ENCODE measurements at places on chromosomes 7 and 10. TPM values are rescaled to one million over a fixed set of nuclear protein-coding genes. Genes with fewer than 3 reads are reported as not detected.

DNA sequence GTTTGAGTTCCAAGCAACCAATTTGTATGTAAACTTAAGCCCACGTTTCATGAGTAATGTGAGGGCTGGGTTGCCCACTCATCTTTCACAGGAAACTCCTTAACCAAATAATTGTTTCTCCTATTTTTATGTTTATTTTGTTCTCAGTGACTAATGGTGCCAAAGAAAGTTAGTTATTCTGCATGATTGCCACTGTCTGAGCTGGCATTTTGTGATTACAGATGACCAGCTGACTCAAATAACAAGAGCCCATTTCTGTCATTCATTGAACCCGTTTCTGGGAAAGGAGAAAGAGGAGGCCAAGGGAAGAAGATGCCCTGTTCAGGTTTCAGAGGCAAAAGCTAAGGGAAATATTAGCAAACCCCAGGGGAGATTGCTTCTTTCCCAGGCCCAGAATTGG, 186.9 kb upstream of the MYO3A start:
- no peaks in the 10 kb centered on the region for H3K27me3 ChIP-seq
- no peak overlapping the region for H3K27ac ChIP-seq
- H3K36me3 ChIP-seq = no peaks in the 10 kb centered on the region

- no peak overlapping the region for H3K4me3 ChIP-seq
- H3K27me3 ChIP-seq = no peaks in the 10 kb centered on the region
Observed at GRCh38 chr7:33193308-33193864, 64.0 kb downstream of the BBS9 start.

DNA sequence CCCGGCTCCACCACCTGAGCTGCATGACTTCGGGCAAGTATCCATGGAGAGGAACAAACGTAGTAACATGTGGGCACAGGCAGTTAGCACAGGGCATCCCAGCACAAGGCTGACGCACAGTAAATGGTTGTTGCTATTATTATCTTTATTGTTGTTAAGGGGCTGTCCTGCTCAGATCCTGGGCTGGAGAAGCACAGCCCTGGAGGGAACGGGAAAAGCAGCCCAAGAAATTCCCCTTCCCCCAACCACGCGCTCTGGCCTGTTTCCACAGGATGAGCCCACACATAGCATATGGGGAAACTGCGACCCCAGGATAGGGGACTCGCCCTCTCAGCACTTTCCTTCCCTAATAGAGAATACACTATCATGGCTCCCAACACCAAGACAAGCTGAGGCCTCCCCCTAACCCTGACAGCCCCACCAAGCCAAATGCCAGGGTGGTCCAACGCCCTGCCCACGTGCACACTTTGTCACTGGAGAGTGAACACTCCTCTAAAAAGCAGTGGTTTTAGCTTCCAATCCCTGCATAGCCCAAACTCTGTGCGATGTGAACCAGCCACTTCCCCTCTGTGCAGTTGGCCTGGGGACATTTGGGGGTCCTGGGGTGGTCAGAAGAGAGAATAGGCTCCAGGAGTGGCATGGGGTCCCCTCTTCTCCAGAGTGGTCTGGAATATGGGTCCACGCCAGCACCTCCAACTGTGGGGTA, 11.0 kb downstream of the PSD start:
- peaks cover 19% of the 10 kb centered on the region for H3K36me3 ChIP-seq
- peak overlapping the region; percentile 83 for H3K4me3 ChIP-seq
- peak; percentile 60 for DNase-seq

DNA sequence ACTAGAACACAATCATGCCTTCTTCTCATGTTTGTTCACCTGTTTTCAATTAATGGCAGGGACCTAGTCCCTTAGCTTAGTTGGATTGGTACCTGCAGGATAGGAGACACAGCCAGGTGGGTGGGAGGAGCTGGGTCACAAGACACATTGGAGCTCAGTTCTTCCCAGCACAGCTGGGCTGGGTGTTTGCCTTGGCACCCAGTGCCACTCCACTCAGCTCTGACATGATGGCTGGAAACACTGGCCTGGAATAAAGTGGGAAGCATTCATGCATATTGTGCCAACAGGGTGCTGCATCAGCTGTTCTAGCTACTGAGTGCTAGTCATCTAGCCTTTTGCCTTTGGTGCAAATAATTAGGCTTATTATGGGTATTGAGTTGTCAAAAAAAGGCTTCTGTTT, 226.1 kb downstream of the PTEN start:
- peaks cover 30% of the 10 kb centered on the region for H3K4me1 ChIP-seq
- no peak for DNase-seq
- no peaks in the 10 kb centered on the region for H3K36me3 ChIP-seq
- peaks cover 49% of the 10 kb centered on the region for H3K27me3 ChIP-seq

DNA sequence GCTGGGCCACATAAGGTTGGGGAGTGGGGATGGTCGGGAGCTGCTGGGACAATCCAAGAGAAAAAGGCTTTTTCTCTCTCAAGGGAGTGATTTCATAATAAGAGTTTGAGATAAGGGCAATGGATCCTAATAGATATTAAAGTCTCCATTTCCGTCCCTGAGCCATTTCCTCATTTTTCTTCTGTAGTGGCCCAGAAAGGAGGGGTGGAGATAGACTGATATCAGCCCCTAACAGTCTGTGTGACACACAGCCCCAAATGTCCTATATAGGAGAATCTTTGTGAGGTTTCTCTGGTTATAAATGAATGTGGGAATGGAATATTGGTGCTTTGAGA, 35.2 kb downstream of the PRSS2 start:
- peaks cover 50% of the 10 kb centered on the region for H3K36me3 ChIP-seq
- peak overlapping the region; percentile 99 for H3K27ac ChIP-seq
- no peak for DNase-seq
- peaks cover 89% of the 10 kb centered on the region for H3K4me1 ChIP-seq

GRCh38 chr7:101990811-101991418, 173.5 kb downstream of the CUX1 start:
- peaks cover 10% of the 10 kb centered on the region for H3K4me1 ChIP-seq
- H3K27me3 ChIP-seq = no peaks in the 10 kb centered on the region
- peak overlapping the region; percentile 51 for H3K4me3 ChIP-seq
- no peaks in the 10 kb centered on the region for H3K36me3 ChIP-seq
- peak; percentile 56 for DNase-seq

DNA sequence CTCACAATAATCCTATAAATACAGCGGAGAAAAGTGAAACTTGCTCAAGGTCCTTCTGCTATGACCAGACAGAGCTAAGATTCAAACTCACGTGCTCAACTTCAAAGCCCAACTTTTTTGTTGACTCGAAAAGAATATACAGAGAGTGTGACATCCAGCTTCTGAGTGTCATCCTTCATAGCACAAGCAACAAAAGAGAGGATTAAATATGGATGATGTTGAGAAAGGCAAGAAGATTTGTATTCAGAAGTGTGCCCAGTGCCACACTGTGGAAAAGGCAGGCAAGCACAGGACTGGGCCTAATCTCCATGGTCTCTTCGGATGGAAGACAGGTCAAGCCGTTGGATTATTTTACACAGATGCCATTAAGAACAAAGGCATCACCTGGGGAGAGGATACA, 2.1 kb upstream of the FAM3C start:
- no peak overlapping the region for H3K4me3 ChIP-seq
- peaks cover 5% of the 10 kb centered on the region for H3K36me3 ChIP-seq
- H3K27me3 ChIP-seq = no peaks in the 10 kb centered on the region
- H3K27ac ChIP-seq = no peak overlapping the region
- no peak for DNase-seq

CYP2C9 gene
- total RNA-seq = not detected

GRCh38 chr10:17062009-17062408, 67.6 kb downstream of the CUBN start:
- no peaks in the 10 kb centered on the region for H3K36me3 ChIP-seq
- no peak overlapping the region for H3K4me3 ChIP-seq
- no peak overlapping the region for H3K27ac ChIP-seq
- DNase-seq = no peak
- H3K4me1 ChIP-seq = peaks cover 19% of the 10 kb centered on the region

DNA sequence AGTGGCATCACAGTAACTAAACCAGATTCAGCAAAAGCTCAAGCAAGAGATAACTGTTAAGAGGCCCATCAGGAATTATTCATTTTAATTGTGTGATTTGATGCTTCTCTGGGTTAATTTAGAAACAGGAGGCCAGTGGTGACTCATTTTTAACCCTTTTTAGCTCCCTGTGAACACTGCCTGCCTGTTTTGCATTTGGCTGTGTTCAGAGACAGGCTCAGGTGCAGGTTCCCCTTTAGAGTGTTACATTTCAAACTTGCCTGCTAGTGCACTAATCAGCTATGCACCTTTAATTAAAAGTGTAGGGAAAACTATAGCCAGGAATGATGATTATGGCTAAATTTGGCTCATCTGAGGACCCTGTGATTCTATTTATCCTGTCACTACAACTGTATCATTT, 6.5 kb downstream of the STAMBPL1 start:
- H3K27me3 ChIP-seq = no peaks in the 10 kb centered on the region
- no peak overlapping the region for H3K4me3 ChIP-seq
- H3K4me1 ChIP-seq = peaks cover 65% of the 10 kb centered on the region
- peaks cover 33% of the 10 kb centered on the region for H3K36me3 ChIP-seq
- no peak for DNase-seq

Data from activated CD4-positive, alpha-beta T cell treated with anti-CD3 and anti-CD28 coated beads, Interleukin-2, amount 10 ng/mL, durations not matched to agents 24 days and 14 days (primary cell).